ENCODE measurements at places on chromosomes 5 and 9.

DNA sequence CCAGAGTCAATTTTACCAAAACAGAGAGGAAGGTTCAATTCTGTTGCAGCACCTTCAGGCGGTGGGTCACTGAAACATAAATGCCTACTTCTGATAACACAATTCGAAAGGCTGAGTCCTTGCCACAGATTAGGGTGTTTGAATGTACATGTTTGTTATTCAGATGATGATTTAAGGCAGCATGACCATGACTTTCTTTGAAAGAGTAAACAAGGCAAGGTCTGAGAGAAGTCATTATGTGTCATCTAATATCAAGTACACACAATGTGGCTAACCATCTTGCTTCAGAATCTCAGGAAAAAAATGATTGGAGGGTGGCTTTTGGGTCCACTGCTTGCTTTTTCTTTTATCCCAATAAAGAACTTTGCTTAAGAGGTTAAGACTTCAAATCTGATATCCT is 457.5 kb downstream of the TAF11L14 start:
- H3K27ac ChIP-seq = no peak overlapping the region
- no peaks in the 10 kb centered on the region for H3K27me3 ChIP-seq
- no peak for DNase-seq
- no peaks in the 10 kb centered on the region for H3K36me3 ChIP-seq

- H3K4me1 ChIP-seq = no peaks in the 10 kb centered on the region
- H3K27me3 ChIP-seq = no peaks in the 10 kb centered on the region
- no peak for DNase-seq
- H3K36me3 ChIP-seq = no peaks in the 10 kb centered on the region
- H3K27ac ChIP-seq = no peak overlapping the region
- H3K4me3 ChIP-seq = no peak overlapping the region
Measured at GRCh38 chr5:24767086-24767485, 122.3 kb upstream of the CDH10 start.

- no peak overlapping the region for H3K4me3 ChIP-seq
- H3K27ac ChIP-seq = peak overlapping the region; percentile 91
- no peak for DNase-seq
- peaks cover 16% of the 10 kb centered on the region for H3K4me1 ChIP-seq
- no peaks in the 10 kb centered on the region for H3K27me3 ChIP-seq
Measured at GRCh38 chr9:132993511-132993939, 15.0 kb downstream of the GFI1B start.

DNA sequence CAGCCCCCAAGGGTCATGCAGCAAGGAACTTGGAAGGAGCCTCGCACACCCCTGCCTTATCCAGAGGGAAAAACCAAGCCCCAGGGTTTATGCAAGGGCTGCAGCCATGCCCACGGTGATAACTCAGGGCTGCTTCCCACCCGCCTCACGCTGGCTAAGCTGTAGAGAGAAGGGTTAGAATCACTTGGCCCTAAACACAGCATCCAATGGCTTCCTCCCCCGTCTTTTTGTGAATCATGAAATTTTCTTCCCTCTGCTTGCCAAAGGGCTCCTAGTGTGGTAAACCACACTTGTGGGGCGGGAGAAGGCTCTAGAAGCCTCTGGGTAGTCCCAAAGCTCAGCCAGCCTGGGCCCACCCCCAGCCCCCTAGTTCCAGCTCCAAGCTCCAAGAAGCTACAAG is 55.9 kb upstream of the ORM1 start:
- no peaks in the 10 kb centered on the region for H3K27me3 ChIP-seq
- H3K27ac ChIP-seq = no peak overlapping the region
- no peak overlapping the region for H3K4me3 ChIP-seq
- H3K4me1 ChIP-seq = no peaks in the 10 kb centered on the region
- peaks cover 14% of the 10 kb centered on the region for H3K36me3 ChIP-seq

DNA sequence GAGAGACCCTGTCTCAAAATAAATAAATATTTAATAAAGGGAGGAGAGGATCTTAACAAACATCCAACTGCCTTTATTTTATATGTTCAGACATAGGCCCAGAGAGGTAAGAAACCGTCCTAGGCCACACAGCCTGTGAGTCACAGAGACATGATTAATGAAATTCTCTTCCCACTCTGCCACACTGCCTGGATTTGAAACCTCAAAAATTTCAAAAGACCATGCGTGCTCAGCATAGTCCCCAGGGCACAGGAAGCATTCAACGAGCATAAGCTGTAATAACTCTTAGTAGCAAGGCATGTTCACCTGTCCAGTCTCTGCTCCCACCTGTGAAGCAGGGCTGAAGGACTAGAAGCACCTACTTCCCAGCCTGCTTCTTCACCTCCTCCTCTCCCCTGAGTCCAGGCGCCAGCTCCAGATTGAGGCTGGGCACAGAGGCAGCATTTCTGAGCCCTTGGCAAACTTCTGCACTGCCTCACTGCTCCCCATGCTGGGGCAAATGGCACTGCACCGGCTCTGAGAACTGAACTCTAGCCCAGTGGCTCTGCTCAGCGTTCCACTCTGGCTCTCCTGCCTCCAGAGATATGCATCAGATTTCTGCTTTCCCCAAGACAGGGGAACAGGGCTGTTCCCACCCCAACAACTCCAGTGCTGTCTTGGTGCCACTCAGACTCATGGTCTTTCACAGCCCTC is 1.1 kb downstream of the FAT2 start:
- peaks cover 15% of the 10 kb centered on the region for H3K4me1 ChIP-seq
- no peaks in the 10 kb centered on the region for H3K27me3 ChIP-seq
- peak overlapping the region; percentile 60 for H3K4me3 ChIP-seq
- peak overlapping the region; percentile 88 for H3K27ac ChIP-seq

DNA sequence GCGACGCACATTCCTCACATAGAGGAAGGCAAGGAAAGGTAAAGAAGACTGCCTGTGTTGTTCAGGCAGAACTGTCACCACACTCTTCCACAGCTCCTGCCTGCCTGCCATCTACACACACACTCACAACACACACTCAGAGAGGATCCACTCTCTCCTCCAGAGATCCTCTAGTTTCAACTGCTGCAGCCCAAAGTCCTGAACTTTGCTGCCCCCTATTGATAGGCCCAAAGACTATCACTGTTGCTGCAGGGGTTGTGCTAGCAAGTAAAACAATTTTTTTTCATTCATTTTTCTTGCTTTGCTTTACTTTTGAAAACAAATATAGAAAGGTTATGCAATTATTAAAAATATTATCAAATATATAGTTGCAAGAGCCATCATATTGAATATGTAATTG is 5.9 kb upstream of the CFAP90 start:
- no peak overlapping the region for H3K27ac ChIP-seq
- H3K4me3 ChIP-seq = no peak overlapping the region
- no peaks in the 10 kb centered on the region for H3K4me1 ChIP-seq
- no peaks in the 10 kb centered on the region for H3K36me3 ChIP-seq

- no peaks in the 10 kb centered on the region for H3K27me3 ChIP-seq
- peaks cover 20% of the 10 kb centered on the region for H3K4me1 ChIP-seq
- no peak for DNase-seq
- no peak overlapping the region for H3K4me3 ChIP-seq
Measured at GRCh38 chr5:179827680-179828079, 7.0 kb downstream of the SQSTM1 start.
